ENCODE measurements at places on chromosomes 12 and 14. TPM values are rescaled to one million over a fixed set of nuclear protein-coding genes. Genes with fewer than 3 reads are reported as not detected.

The WSCD2 gene
- 0.09 TPM for total RNA-seq

The SERPINA12 gene
- not detected for total RNA-seq

The DAO gene
- 28.3 TPM for total RNA-seq

The IL31 gene
- not detected for total RNA-seq

The HRK gene
- total RNA-seq, result 0.14 TPM

The TMEM132D gene
- total RNA-seq, result 0.14 TPM

The RND1 gene
- total RNA-seq, result 7.7 TPM

The FAM90A1 gene
- total RNA-seq, result not detected

GRCh38 chr14:25122211-25122610 lies 72.3 kb upstream of the STXBP6 start:
- no peak overlapping the region for H3K27ac ChIP-seq
- no peak overlapping the region for H3K4me3 ChIP-seq
- no peaks in the 10 kb centered on the region for H3K36me3 ChIP-seq
- H3K4me1 ChIP-seq, result no peaks in the 10 kb centered on the region
- no peaks in the 10 kb centered on the region for H3K27me3 ChIP-seq

DNA sequence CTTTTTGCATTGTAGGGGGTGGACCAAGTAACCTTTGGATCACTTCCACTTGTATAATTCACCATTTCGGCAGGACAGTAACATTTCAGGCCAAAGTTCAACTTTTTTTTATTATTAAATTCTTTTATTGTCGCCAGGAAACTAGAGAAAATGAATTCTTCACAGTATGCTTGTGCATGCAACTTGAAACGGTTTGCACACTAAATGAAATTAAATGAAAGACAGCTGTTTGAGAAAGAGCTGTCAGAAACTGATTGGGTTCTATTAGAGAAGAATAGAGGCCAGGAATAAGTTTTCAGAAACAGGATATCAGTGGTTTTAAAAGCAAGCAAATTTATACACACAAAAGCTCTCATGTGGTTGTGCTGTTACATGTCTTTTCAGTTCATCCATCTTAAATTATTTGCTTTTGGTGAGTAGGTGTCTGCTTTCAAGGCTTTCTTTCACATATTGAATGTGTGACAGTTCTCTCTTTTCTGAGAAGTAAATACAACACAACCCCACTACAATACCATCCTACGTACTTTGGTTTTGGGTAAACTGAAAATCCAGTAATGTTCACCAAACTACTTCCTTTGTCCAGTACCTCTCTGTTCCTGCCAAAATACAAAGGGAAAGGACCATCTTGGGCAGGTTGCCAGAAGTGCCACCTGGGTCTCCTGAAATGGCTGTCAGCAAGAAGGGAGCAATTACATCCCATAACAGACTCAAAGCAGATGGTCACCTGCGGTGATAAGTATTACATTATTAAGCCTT lies 291.7 kb downstream of the RAD51B start:
- no peaks in the 10 kb centered on the region for H3K27me3 ChIP-seq
- no peak overlapping the region for H3K4me3 ChIP-seq
- no peak for DNase-seq
- no peaks in the 10 kb centered on the region for H3K4me1 ChIP-seq
- no peak overlapping the region for H3K27ac ChIP-seq

- no peak overlapping the region for H3K4me3 ChIP-seq
- no peaks in the 10 kb centered on the region for H3K4me1 ChIP-seq
- no peak overlapping the region for H3K27ac ChIP-seq
- H3K27me3 ChIP-seq, result no peaks in the 10 kb centered on the region
- H3K36me3 ChIP-seq, result no peaks in the 10 kb centered on the region
- no peak for DNase-seq
Measured at GRCh38 chr12:118427819-118428218, 51.5 kb downstream of the SUDS3 start.

- no peak overlapping the region for H3K27ac ChIP-seq
- H3K4me1 ChIP-seq, result no peaks in the 10 kb centered on the region
- H3K27me3 ChIP-seq, result peaks cover 10% of the 10 kb centered on the region
- H3K4me3 ChIP-seq, result no peak overlapping the region
Measured at GRCh38 chr12:77251799-77252198, 186.4 kb upstream of the E2F7 start.

GRCh38 chr14:94361682-94362081 lies 26.7 kb downstream of the SERPINA1 start:
- H3K36me3 ChIP-seq, result no peaks in the 10 kb centered on the region
- H3K4me1 ChIP-seq, result peaks cover under 1% of the 10 kb centered on the region
- no peaks in the 10 kb centered on the region for H3K27me3 ChIP-seq
- no peak overlapping the region for H3K4me3 ChIP-seq
- peak; percentile 16 for DNase-seq
- no peak overlapping the region for H3K27ac ChIP-seq

- H3K27me3 ChIP-seq, result no peaks in the 10 kb centered on the region
- H3K27ac ChIP-seq, result no peak overlapping the region
- H3K4me1 ChIP-seq, result no peaks in the 10 kb centered on the region
- H3K4me3 ChIP-seq, result no peak overlapping the region
- DNase-seq, result no peak
- no peaks in the 10 kb centered on the region for H3K36me3 ChIP-seq
Measured at GRCh38 chr14:88289996-88290395, 33.1 kb downstream of the KCNK10 start.

DNA sequence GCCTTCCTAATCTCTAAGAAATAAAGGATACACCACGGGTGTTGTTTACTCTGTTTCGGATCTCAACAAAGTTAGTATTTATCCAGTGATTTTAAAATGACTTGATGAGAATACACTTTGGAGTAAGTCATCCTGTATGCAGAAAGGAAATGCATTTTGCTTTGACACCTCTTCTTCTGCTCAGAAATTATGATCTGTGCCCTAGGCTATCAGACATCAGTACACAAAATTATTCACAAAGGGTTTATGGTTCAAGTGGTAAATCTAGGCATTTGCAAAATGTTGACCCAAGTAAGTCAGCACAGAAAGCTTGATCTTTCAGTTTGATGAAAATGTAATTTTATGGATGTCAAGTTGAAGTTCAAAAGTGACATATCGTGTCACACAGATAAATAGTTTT lies 248.5 kb downstream of the ATP23 start:
- DNase-seq, result no peak
- H3K27ac ChIP-seq, result no peak overlapping the region
- H3K27me3 ChIP-seq, result no peaks in the 10 kb centered on the region
- no peak overlapping the region for H3K4me3 ChIP-seq
- no peaks in the 10 kb centered on the region for H3K36me3 ChIP-seq

DNA sequence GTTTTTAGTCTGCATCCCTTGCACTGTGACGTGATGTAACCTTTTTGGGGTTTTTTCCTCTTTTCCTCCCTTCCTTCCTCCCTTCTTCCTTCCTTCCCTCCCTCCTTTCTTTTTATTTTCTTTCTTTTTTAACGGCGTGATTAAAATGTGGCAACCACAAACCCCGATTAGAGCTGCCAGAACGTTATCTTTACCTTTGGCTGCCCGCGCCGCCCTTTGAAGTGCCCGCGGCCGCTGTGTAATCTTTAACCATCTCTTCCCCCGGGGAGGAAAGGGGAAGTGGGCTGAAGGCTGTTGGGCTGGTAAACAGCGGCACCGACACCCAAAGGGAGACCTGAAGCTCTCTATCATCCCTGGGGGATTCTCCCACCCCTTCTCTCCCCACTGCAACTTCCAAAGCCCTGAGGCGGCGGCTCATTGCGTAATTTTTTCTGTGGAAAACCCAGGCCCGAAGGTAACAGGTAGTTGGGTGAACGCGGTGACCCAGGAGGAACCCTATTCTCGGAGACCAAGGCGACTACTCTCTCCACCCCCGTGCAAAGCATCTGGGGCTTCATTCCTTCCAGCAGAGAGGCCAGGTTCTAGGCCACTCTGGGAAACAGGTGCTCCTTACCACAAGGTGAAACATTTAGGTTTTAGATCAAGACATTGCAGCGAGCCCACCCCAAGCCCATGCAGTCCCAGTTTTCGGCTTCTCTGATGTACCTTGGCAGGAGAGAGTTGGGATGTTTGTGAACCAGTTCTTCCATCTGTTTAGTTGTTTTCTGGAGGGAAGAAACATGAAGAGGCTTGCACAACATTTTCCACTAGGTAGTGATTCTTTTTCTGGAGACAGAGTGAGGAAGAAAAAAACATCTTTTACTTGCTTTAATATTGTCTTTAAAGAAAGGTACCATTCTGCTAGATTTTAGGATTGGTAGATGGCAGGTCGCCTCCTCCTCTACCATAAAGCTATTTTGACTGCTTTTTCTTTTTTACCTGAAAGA lies 1.5 kb downstream of the LGR5 start:
- no peak overlapping the region for H3K27ac ChIP-seq
- peaks cover 9% of the 10 kb centered on the region for H3K27me3 ChIP-seq
- H3K4me1 ChIP-seq, result peaks cover 28% of the 10 kb centered on the region
- H3K4me3 ChIP-seq, result peak overlapping the region; percentile 57
- no peaks in the 10 kb centered on the region for H3K36me3 ChIP-seq

DNA sequence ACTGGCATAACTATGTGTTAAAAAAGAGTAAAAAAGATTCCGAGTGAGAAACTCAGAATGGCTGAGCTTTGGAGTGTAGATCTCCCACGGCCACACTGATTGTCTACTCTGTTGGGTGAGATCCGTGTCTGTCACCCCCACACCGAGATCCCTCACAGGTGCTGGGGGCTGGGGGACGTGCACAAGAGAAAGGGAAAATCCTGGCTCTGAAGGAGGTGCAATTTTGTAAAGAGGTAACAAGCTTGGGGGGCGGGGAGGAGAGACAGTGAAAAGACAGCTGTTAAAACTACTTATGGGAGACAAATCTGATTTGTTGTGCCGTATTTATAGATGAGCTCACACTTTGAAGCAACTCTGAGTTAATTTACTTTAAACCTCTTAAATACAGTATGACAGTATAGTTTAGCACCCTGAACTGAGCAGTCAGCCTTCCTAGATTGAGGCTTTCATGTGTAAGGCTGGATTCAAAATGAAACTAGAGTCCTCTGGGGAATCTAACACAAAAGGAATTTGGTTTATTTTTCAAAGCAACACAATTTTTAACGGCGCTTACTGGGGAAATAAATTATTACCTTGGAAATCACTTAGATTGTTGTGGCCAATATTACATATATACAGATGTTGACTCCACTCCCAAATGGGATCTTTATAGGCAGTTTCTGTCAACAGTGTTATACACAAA lies 167.4 kb upstream of the RGS6 start:
- no peak for DNase-seq
- peaks cover 7% of the 10 kb centered on the region for H3K4me1 ChIP-seq
- no peak overlapping the region for H3K27ac ChIP-seq
- no peaks in the 10 kb centered on the region for H3K36me3 ChIP-seq
- H3K4me3 ChIP-seq, result no peak overlapping the region

DNA sequence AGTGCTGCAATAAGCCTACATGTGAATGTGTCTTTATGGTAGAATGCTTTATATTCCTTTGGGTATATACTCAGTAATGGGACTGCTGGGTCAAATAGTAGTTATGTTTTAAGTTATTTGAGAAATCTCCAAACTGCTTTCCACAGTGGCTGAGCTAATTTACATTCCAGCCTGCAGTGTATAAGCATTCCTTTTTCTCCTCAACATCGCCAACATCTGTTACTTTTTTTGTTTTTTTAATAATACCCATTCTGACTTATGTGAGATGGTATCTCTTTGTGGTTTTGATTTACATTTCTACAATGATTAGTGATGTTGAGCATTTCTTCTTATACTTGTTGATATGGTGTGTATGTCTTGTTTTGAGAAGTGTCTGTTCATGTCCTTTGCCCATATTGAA lies 1186.2 kb downstream of the BCL11B start:
- H3K27me3 ChIP-seq, result no peaks in the 10 kb centered on the region
- no peak for DNase-seq
- H3K4me3 ChIP-seq, result no peak overlapping the region
- H3K36me3 ChIP-seq, result no peaks in the 10 kb centered on the region
- no peak overlapping the region for H3K27ac ChIP-seq

GRCh38 chr14:25034803-25035681 lies 14.9 kb downstream of the STXBP6 start:
- H3K4me3 ChIP-seq, result no peak overlapping the region
- no peaks in the 10 kb centered on the region for H3K36me3 ChIP-seq
- no peak overlapping the region for H3K27ac ChIP-seq
- no peak for DNase-seq
- no peaks in the 10 kb centered on the region for H3K27me3 ChIP-seq

Data from liver (tissue), 10 donors.